ENCODE measurements at places on chromosomes 12 and 14. TPM values are rescaled to one million over a fixed set of nuclear protein-coding genes. Genes with fewer than 3 reads are reported as not detected.

PLA2G1B gene
- polyA plus RNA-seq: not detected

DNA sequence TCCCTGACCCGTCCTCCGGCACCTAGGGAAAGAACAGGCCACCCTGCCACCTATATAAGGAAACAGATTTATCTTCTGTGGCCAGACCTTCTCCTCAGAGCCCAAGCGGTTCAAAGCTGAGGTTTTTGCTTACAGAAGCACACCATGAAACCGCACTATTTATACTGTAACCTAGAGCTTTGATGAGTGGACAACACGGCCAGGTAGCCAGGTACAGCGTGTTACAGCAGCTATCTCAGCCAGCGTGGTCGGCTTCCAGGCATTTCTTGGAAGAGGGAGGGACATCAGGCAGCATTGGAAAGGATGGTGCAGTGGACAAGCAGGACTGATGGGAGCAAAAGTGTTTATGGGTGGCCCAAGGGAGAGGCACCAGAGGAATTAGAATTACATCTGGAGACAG, 34.4 kb downstream of the TTC7B start:
- H3K4me1 ChIP-seq: no peaks in the 10 kb centered on the region
- H3K36me3 ChIP-seq: peaks cover 4% of the 10 kb centered on the region
- no peak overlapping the region for H3K27ac ChIP-seq
- H3K4me3 ChIP-seq: no peak overlapping the region
- H3K27me3 ChIP-seq: no peaks in the 10 kb centered on the region

DNA sequence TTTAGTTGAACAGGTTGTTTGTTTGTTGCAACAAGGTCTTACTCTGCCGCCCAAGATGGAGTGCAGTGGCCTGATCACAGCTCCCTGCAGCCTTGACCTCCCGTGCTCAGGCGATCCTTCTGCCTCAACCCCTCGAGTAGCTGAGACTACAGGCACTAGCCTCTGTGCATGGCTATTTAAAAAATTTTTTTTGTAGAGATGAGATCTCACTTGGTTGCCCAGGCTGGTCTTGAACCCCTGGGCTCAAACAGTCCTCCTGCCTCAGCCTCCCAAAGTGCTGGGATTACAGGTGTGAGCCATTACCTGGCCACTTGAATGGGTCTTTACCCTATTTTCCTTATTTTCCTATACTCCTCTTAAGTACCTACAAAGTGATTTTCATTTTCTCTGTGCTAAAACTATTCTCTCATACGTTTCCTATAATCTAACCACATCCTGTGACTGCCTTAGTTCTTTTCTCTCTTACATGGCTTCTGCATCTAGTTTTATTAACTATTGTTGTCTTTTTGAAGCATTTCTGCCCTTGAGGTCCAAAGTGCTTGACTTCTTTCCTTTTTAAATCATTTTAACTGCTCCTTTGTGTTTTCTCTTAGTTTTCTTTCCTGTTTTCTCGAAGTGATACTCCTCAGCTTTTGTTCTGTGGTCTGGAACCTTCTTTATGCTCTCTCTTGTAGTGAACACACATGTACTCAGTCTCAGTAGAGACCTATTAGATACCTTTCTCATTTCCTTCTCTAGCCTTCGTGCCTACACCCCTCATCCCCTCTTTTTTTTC, 14.1 kb downstream of the GPX2 start:
- DNase-seq: no peak
- H3K27ac ChIP-seq: no peak overlapping the region
- H3K36me3 ChIP-seq: peaks cover 15% of the 10 kb centered on the region
- H3K4me1 ChIP-seq: no peaks in the 10 kb centered on the region
- no peaks in the 10 kb centered on the region for H3K27me3 ChIP-seq
- no peak overlapping the region for H3K4me3 ChIP-seq

DPPA3 gene
- polyA plus RNA-seq: not detected

YBX3 gene
- polyA plus RNA-seq: 127 TPM

DNA sequence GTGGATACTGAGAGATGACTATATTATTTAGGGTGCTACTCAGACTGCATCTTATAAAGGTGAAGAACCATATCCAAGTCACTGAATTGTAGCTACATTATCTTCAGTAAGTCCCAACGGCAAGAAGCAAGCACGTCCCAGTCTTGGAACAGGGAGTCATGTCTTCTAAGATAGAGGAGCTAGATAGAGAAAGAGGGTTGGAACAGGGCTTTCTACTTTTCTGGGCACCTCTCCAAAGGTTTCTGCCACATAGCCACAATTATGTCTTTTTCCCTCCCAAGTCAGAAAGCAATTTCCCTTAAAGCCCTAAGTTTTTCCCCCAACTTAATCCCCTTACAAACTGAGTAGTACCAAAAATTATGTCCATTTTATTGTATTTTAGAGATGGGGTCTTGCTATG, 22.4 kb downstream of the MAPK1IP1L start:
- DNase-seq: no peak
- H3K4me3 ChIP-seq: no peak overlapping the region
- H3K4me1 ChIP-seq: peaks cover 72% of the 10 kb centered on the region
- peak overlapping the region; percentile 98 for H3K27ac ChIP-seq
- H3K27me3 ChIP-seq: no peaks in the 10 kb centered on the region

TRIP11 gene
- 25.3 TPM for polyA plus RNA-seq

GRCh38 chr12:83141460-83141994, 454.8 kb downstream of the TMTC2 start:
- DNase-seq: no peak
- no peaks in the 10 kb centered on the region for H3K4me1 ChIP-seq
- H3K27ac ChIP-seq: no peak overlapping the region

B3GNT4 gene
- polyA plus RNA-seq: 2.3 TPM

HELB gene
- 1.1 TPM for polyA plus RNA-seq

TTC6 gene
- polyA plus RNA-seq: not detected

- peak overlapping the region; percentile 73 for H3K4me3 ChIP-seq
- peaks cover 15% of the 10 kb centered on the region for H3K4me1 ChIP-seq
- H3K27ac ChIP-seq: peak overlapping the region; percentile 79
- H3K27me3 ChIP-seq: no peaks in the 10 kb centered on the region
- peak; percentile 32 for DNase-seq
These were observed 124.8 kb upstream of the MAP1LC3B2 start for GRCh38 chr12:116434155-116435011.

- H3K4me1 ChIP-seq: no peaks in the 10 kb centered on the region
- H3K36me3 ChIP-seq: no peaks in the 10 kb centered on the region
- H3K27ac ChIP-seq: no peak overlapping the region
- no peak overlapping the region for H3K4me3 ChIP-seq
- no peaks in the 10 kb centered on the region for H3K27me3 ChIP-seq
These were observed 1094.0 kb downstream of the FSCB start for GRCh38 chr14:43413084-43413483.

- no peaks in the 10 kb centered on the region for H3K27me3 ChIP-seq
- no peak overlapping the region for H3K4me3 ChIP-seq
- H3K36me3 ChIP-seq: no peaks in the 10 kb centered on the region
- H3K4me1 ChIP-seq: no peaks in the 10 kb centered on the region
- no peak for DNase-seq
These were observed 143.0 kb downstream of the KSR2 start for GRCh38 chr12:117825827-117826226.

- H3K27ac ChIP-seq: no peak overlapping the region
- peaks cover 4% of the 10 kb centered on the region for H3K27me3 ChIP-seq
- no peaks in the 10 kb centered on the region for H3K36me3 ChIP-seq
- DNase-seq: no peak
- H3K4me3 ChIP-seq: no peak overlapping the region
These were observed 14.0 kb upstream of the PTGDR start for GRCh38 chr14:52253503-52253902.

GRCh38 chr12:51529651-51529970, 61.4 kb upstream of the SCN8A start:
- no peak overlapping the region for H3K4me3 ChIP-seq
- no peaks in the 10 kb centered on the region for H3K36me3 ChIP-seq
- DNase-seq: no peak
- peaks cover 4% of the 10 kb centered on the region for H3K4me1 ChIP-seq

ADAMTS20 gene
- not detected for polyA plus RNA-seq

DNA sequence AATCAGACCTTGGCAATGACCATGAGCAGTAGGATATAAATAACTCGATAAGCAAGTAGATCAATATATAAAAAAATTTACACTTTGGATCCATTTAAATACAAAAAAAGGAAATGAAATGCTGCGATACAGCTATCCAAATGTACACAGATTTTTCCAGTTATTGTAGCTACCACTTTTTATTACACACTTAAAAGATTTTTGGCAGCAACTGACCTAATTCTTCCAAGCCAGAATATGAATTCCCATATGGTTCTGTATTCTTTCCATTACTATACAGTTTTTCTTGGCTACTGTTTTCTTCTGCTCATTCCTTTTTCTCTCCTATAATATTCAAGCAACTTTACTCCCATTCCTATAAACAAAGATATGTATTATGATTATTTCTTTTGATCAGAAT, 52.2 kb downstream of the TMTC1 start:
- H3K4me3 ChIP-seq: no peak overlapping the region
- H3K27me3 ChIP-seq: no peaks in the 10 kb centered on the region
- no peak overlapping the region for H3K27ac ChIP-seq
- peaks cover 7% of the 10 kb centered on the region for H3K4me1 ChIP-seq

GRCh38 chr12:52037248-52037861, 13.9 kb upstream of the NR4A1 start:
- peak overlapping the region; percentile 11 for H3K27ac ChIP-seq
- peak overlapping the region; percentile 61 for H3K4me3 ChIP-seq
- peaks cover 19% of the 10 kb centered on the region for H3K4me1 ChIP-seq
- DNase-seq: no peak

DNA sequence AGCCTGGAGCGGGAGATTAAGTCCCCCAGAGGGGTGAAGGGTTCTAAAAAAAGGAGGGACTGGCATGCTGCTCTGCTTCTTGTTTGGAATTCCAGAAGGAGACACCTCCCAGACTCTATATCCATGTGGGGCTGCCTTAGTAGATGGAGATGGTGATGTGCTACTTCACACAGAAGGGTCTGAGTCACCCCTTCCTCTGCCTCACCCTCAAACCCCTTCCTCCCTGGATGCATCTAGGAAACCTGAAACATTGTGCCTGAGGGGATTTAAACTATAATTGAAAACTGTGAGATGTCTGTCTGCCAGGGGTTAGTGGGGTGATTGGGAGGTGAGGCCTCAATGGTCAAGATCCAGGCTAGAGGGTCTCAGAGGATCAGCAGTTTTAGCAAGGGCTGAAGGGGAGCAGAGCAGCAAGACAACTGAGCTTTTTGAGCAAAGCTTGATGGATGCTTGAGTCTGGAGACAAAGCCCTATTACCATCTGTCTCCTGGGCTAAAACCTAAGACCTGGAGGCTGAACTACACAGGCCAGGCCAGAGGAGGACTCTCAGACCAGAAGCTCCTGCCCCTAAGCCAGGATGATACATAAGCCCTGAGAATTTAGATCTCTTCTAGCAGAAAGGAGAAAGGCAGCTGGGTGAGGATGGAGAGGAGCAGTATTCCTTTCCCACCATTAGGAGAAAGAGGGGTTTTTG, 314.7 kb upstream of the ATP2B1 start:
- H3K27me3 ChIP-seq: no peaks in the 10 kb centered on the region
- H3K36me3 ChIP-seq: no peaks in the 10 kb centered on the region
- H3K4me3 ChIP-seq: no peak overlapping the region
- no peak overlapping the region for H3K27ac ChIP-seq
- no peak for DNase-seq

PTGDR gene
- polyA plus RNA-seq: not detected

- H3K4me3 ChIP-seq: no peak overlapping the region
- no peak overlapping the region for H3K27ac ChIP-seq
- H3K27me3 ChIP-seq: no peaks in the 10 kb centered on the region
- no peak for DNase-seq
These were observed 5.6 kb downstream of the NFYB start for GRCh38 chr12:104132351-104132956.

COA8 gene
- 26.1 TPM for polyA plus RNA-seq

DNA sequence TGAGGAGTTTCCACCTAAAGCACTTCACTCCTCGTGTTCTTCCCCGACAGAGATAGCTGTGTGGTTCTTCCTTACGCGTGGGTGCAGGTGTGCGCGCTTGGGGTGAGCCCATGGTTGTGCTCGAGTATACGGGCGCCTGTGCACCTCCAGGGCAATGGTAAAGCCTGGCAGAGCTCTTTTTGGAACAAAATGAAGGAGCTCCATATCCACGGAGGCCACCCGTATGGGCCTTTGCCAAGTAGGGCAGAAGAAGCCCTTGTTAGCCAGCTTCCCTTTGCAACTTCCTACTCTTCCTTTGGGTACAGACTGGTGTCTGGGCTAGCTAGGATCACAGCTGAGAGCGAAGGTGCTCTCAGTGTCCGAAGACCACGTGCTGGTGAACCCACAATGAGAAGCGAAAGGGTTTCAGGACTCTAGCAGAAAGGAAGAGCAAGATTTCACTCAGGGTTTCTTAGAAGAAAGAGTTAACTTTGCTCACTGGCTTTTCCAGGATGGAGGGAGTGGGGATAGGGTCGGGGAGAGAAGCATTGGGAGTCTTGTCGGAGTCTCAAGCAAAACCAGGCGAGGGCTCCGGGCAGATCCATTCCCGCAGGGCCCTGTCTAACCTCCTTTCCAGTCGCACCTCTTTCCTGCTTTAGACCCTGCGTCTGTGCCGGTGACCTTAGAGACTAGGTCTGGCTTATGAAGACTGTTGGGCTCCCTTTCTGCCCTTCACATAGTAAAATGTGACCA, 960 bp upstream of the LRFN5 start:
- H3K36me3 ChIP-seq: no peaks in the 10 kb centered on the region
- H3K4me3 ChIP-seq: no peak overlapping the region
- peaks cover 2% of the 10 kb centered on the region for H3K4me1 ChIP-seq
- no peak for DNase-seq

SLC2A14 gene
- polyA plus RNA-seq: 0.51 TPM

GRCh38 chr12:48882972-48883304, 17.3 kb upstream of the RND1 start:
- no peak overlapping the region for H3K4me3 ChIP-seq
- no peaks in the 10 kb centered on the region for H3K36me3 ChIP-seq
- H3K4me1 ChIP-seq: peaks cover 4% of the 10 kb centered on the region
- no peak overlapping the region for H3K27ac ChIP-seq
- DNase-seq: no peak

GRCh38 chr12:115451151-115451779, 767.3 kb upstream of the TBX3 start:
- H3K4me3 ChIP-seq: peak overlapping the region; percentile 3
- H3K27ac ChIP-seq: no peak overlapping the region
- no peaks in the 10 kb centered on the region for H3K4me1 ChIP-seq

TMEM119 gene
- polyA plus RNA-seq: not detected

- no peaks in the 10 kb centered on the region for H3K36me3 ChIP-seq
- H3K4me1 ChIP-seq: peaks cover 3% of the 10 kb centered on the region
- H3K27me3 ChIP-seq: no peaks in the 10 kb centered on the region
- H3K27ac ChIP-seq: no peak overlapping the region
- no peak for DNase-seq
- H3K4me3 ChIP-seq: no peak overlapping the region
These were observed 59.6 kb downstream of the ARL6IP4 start for GRCh38 chr12:123040106-123040505.

DNA sequence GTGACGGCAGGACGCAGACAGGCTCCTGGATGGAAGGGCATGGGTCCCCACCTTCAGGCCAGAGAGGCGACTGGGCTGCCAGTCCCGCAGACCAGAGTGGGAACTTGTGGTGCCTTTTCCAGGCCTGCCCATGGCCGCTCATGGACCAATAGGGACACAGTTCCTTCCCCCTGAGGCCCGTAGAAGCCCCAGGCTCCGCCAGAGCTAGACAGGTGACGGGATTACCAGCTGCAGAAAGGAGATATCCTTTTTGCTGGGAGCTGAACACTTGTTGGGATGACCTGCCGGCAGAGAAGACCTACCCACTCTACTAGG, 73.6 kb upstream of the RASSF8 start:
- DNase-seq: no peak
- no peaks in the 10 kb centered on the region for H3K4me1 ChIP-seq
- H3K27me3 ChIP-seq: no peaks in the 10 kb centered on the region
- H3K27ac ChIP-seq: no peak overlapping the region
- H3K4me3 ChIP-seq: no peak overlapping the region

CISTR gene
- not detected for polyA plus RNA-seq
